ENCODE measurements at places on chromosomes 12 and 14.

GRCh38 chr12:67694306-67694900 is 45.9 kb downstream of the DYRK2 start:
- no peak for DNase-seq

GRCh38 chr14:25953532-25954139 is 644.2 kb downstream of the NOVA1 start:
- no peak for DNase-seq

DNA sequence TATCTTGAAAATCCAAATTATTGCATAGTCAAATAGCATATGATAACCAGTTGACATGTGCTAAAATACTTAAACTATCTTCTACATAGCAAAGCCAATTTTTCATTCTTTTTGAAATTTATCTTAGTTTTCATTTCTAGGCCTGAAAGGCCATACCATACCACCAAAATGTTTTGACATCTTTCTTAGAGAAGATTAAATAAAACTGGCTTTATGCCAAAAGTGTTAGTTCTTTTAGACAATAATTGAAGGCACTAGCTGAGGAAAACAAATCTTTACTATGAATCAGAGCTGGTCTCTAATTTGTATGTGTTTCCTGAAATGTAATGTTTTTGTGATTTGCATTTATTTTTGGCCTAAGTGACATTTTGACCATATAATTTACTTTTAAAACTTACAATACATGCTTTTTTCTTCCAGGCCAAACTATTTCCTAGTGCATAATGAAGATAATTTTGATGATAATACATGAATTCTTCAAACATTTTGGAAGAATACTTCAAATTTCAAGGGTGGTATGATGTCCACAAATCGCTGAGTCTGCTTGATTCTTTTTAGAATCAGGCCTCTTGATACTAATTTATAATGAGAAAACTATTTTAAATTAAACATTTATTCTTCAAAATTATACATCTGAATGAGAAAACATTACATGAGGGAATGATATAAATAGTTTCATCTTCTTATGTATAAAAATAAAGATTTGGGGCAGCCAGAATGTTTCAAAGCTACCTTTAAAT is 6.5 kb upstream of the KCNMB4 start:
- no peak for DNase-seq

DNA sequence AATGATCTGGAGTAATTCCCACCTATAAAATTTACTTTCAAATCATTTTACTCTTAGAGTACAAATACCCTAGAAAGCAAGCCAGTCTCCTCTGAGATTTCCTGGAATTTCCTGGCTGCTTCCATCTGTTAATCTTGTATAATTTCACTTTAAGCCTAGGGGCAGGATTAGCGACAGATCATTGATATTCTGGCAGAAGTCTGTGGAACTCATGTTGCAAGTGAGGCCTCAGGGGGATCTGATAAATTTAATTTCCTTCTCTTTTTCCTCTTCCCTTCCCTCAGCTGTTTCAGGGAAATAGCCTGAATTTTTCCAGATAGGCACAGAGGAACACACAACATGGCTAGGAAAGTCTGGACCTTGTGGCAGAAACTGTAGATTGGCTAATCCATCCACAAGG is 5.9 kb upstream of the KRT6A start:
- no peak for DNase-seq

DNA sequence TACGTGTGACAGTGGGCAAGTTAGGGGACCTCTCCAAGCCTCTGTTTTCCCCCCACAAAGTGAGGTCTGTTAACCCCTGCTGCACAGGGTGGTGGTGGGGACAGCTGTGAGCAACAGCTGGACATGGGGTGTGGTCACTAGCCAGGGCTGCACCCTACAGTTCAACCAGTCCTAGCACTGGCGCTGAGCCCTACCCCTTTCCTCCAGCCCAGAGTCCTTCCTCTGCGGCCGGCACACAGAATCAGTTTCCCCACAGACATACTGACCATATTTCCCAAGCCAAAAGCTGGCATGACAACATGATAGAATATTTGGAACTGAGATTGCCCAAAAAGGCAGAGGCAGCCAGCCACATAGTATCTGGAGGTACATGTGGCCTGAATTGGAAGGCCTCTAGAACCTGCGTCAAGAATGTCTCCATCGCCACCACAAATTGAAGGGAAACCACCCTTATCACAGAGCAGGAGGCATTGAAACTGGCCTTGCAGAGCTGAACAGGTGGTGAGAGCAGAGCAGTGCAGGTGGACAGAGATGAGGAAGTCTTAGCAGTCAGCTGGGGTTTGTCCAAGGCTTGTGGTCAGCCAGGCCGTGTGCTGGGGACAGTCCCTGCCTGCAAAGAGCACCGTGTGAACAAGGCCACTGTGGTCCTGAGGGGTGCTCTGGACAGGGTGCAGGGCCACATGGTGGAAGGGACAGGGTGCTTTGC is 21.2 kb downstream of the DEGS2 start:
- no peak for DNase-seq

GRCh38 chr12:34601689-34602088 is 579.4 kb downstream of the ALG10 start:
- DNase-seq = no peak

DNA sequence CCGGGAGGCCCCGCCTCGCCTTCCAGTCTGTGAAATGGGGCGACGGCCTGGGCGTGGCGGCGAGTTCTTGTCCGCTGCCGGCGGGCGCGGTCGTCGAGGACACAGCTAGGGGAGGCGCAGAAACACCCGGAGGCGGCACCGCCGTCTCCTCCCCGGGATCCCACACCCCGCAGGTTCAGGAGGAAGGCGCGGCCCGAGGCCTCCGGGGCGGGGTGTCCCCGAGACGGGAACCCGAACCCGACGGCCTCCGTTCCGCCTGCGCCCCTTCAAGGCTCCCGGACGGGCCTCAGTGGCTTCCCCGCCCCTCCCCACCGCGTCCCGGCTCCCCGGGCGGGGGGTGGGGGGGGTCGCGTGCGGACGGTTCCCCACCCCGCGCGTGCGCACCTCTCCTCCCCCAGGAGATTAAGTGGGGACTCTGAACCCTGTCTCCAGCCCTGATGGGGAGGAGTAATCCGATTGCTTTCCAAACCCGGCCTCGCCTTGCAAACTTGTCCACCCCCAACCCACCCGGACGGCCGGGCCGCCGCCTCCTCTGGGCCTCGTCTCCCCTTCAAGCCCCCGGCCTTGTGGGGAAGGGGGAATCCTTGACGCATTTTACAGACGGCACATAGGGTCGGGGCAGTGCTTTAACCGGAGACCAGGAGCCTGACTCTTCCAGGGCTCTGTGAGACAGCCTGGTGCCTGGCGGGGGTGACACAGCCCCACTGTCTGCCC is 35.3 kb upstream of the ANKRD9 start:
- no peak for DNase-seq

DNA sequence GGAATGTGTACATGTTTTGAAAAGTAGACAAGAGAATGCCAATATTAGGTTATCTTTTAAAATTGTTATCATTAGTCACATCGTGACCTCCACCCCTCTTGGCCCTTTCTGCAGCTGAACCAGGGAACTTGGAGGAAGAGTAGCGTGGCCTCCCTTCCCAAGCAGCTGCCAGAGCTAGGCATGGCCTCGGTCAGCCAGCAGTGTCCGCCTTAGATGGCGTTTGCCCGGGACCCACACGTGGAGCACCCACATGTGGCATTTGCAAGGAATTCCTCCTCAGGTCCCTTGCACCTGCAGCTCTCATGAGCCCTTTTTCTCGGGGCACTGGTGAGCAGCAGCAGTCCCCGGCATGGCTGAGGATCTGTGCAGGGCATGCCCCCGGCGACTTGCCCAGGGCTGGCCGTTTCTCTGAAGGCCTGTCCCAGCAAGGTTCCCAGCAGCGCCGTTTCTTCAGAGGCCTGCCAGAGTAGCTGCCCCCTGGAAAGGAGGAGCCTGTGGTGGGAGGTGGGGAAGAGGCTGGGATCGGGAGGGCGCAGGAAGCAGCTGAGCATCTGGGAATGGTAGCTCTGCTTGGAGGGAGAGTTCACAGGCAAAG is 10.8 kb downstream of the JDP2 start:
- DNase-seq = no peak

GRCh38 chr12:48075832-48076231 is 30.0 kb downstream of the SENP1 start:
- no peak for DNase-seq

GRCh38 chr12:89273525-89273924 is 78.8 kb downstream of the DUSP6 start:
- DNase-seq = no peak

GRCh38 chr14:53060046-53060445 is 93.1 kb downstream of the DDHD1 start:
- DNase-seq = no peak

DNA sequence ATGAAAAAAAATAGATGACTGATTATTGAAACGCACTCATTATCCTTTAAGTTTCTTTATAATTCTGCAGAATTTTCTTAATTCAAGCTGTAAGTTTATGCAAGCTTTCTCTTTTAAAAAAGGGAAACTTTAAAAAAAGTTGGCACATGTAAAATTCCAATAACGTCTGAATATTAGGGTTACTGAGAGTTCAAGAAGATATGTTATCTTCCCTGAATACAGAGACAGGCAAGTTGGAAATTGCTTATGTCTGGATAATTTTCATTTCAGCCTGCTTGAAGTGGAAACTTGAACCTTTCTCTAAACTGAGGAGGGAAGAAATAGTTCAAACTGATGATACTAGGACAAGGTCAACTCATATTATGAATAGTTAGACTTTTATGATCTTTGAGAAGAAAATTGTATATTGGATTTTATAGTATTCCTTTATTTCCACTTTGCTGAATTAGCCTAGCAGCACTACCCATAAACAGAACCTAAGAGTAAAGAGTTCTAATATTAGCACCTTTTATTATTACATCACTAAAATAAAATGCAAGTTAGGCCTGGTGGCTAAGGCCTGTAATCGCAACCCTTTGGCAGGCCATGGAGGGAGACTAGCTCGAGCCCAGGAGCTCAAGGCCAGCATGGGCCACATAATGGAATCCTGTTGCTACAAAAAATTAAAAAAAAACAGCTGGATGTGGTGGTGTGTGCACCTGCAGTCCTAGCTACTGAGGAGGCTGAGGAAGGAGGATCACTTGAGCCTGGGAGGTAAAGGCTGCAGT is 288.0 kb downstream of the TRHDE start:
- no peak for DNase-seq

GRCh38 chr14:101593411-101594238 is 32.3 kb downstream of the DIO3 start:
- DNase-seq = no peak

GRCh38 chr12:20695232-20695631 is at the start of gene SLCO1C1:
Gene SLCO1C1, plus strand, starts transcription at chr12:20695332. Its CDS starts 4,245 bp downstream, at chr12:20699577.
- DNase-seq = no peak

DNA sequence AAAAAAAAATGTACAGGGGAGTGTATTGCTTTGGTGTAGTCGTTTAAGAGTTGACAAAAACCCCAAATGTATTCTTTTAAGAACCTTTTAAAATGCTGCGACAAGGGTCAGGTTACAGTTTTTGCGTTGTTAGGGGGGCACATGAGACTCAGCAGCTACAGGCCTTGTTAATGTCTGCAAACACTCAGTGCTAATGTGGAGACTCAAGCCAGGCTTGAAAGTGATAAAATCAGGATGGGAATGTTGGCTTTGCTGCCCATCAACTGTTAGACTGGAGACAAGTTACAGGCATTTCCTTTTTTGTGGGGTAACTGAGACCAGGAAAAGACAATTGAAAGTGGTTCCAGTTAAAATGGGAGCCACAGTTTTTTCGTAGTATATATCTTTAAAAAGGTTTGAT is 84.8 kb downstream of the PRKCH start:
- no peak for DNase-seq

DNA sequence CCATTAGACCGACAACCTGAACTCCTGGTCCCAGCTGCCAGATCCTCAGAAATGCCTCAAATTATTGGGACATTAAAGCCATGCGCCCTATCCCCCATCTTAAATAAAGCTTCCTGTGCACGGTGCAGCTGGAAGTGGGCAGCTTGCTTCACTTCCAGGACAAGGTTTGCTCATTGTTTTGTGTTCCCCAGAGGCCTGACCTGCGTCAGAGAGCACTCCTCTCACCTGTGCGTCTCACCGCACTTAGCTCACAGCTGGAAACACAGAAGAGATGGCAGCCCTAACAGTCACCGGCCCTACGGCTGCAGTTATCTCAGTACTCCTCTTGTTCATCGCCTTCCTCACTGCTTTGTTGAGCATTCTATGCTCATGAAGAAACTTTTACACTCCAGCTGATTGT is 135.5 kb downstream of the ANO2 start:
- no peak for DNase-seq

- DNase-seq = peak; percentile 78
These were observed 1.8 kb upstream of the RHOF start for GRCh38 chr12:121795034-121795968.

DNA sequence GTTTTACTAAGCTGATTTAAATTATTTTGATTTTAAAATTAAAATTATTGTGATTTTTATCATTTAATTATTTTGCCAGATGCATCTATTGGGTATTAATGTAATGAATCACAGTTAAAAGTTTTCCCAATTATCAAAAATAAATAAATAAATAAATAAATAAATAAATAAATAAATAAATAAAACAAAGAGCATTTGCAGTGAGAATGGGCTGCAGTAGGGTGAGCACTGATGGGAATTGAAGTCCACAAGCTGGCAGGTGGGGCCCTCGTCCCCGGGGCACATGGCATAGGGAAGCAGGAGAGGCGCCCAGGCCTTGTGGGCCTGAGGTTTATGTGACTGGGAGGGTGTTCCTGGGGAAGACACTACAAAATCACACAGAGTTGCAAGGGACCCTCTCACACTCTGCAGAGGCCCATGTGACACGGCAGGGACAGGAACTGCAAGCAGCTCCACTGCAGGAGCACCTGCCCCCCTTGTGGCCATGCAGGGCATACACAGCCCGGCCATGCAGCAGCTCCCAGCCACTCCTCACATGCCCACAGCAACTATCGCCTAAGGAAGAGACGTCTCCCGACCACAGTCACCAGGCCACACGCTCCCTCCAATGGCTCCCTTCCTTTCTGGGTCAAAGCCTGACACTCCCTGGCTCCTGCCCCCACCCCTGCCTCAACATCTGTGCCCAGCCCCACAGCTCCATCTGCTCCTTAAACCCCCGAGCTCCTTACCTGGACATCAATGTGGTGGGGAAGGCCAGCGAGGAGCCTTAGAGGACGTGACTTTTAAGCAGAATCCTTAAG is 256.3 kb upstream of the SFSWAP start:
- DNase-seq = peak; percentile 63

DNA sequence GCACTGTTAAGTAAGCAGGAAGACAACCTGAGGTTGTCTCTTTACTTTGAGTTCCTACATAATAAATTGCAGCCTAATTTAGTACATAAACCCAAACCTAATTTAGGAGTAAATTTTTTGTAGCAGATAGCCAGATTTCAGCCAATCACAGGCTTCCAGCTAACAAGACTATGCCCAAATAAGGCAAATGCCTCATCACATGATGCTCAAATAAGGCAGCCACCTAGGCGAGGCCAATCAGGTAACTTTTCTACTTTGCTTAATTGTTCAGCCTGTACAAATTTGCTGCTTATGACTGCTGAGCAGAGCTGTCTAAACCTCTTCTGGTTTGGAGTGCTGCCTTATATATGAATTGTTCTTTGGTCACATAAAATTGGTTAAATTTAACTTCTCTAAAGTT is 1118.7 kb upstream of the TMEM132C start:
- DNase-seq = no peak

- no peak for DNase-seq
These were observed 20.0 kb upstream of the FICD start for GRCh38 chr12:108495054-108495453.

- no peak for DNase-seq
These were observed 151.2 kb upstream of the RFLNA start for GRCh38 chr12:124143726-124144125.

- DNase-seq = no peak
These were observed 119.8 kb downstream of the ARID2 start for GRCh38 chr12:45849289-45849688.
